ENCODE measurements at places on chromosomes 1 and 21. TPM values are rescaled to one million over a fixed set of nuclear protein-coding genes. Genes with fewer than 3 reads are reported as not detected.

GRCh38 chr1:43975249-43975961, 645 bp downstream of the ATP6V0B start:
- DNase-seq, result peak; percentile 83

DNA sequence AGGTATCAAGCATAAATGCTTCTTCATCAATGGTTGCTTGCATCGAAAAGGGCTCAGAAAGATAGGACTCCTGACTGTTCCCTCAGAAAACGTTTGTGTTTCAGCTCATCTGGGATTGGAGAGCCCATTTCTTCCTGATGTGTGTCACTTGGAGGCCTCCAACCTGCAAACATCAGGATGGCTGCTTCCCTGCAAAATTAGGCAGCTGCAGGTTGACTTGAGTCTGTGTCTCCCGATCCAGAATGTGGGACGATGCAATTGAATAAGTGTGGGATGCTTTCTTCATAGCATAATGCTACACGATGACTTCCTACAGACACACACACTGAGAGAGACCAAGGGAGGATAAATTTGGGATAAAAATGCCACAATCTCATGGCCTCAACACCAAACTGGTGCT, 42.2 kb downstream of the OLIG1 start:
- no peak for DNase-seq

DNA sequence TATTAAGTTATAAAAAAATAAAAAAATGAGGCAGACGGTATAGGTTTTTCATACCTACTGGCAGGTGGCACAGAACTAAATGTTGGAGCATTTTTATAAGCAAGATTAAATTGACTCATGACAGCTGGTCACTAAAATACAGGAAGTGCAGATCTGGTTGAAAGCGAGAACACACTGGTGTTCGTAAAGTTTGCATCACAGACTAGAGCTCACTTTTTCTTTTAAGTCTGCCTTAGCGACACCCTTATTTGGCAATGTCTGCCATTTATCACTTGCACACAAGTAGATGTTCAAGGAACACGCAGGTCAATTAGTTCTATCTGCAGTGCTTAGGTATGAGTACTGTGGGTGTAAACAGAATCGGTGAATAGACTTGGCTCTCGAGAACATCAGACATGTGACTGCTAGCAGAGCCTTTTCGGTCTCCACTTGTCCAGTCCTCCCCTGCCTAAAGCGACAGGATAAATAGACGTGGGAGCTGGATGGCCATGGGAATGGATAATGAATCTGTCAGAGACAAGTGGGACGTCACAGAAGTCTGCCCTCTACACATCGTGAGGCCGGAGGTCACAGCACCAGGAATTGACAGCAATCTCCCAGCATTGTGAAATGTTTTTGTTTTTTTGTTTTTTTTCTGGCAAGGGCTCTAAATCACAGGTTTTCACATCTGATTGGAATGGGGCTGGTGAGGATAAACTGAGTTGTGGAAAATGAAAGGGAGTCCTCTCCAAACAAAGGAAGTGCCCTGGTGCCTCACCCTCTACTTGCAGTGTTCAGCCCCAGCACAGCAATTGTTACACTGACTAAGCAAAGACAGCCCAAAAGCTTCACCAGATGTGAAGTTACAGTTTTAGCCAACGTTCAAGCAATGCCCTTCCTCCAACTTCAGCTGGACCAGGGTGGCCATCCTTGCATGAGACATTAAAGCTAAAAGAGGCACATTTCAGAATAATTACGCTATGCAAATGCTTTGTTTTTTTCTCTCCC, 248.9 kb downstream of the NTNG1 start:
- no peak for DNase-seq

GRCh38 chr1:227935826-227936225, 11.9 kb downstream of the WNT9A start:
- no peak for DNase-seq

DNA sequence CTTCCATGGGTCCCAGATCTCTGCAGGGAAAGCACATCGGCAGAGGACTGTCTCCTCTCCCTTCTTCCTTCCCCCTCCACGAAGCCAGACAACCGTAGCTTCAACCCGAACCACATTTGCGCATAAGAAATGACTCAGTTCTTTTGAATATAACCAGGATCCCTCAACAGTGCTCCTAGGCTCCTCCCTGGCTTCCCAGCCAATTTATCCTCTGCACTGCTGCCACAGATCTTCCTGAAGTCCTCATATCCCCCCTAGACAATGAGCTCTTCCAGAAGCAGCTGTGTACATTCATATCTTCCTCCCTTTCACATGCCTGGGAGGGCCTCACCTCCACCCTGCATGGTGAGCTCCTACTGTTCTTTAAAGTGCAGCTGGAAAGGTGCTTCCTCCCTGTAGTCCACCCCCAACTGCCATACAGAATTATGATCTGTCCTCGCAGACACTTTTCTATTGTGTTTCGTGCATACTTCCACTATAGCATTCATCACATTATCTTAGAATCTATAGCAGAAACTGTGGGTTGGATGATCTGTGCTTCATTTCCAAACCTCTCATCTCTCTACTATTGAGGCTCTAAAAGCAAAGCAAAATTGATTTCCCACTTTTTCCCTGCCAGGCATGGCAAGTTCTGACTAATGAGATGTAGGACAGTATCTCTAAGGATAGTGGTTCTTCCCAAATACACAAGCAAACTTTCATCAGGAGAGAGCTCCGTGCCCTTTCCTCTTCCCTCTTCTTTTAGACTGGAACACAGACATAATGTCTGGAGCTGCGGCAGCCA, 179.3 kb upstream of the HMGB4 start:
- DNase-seq, result no peak

PRELP gene
- 3.4 TPM for polyA plus RNA-seq

- no peak for DNase-seq
Observed at GRCh38 chr1:79188337-79188736, 181.8 kb upstream of the ADGRL4 start.

GRCh38 chr21:28138272-28138671, 854.4 kb downstream of the LTN1 start:
- DNase-seq, result no peak

RGS16 gene
- polyA plus RNA-seq, result 19.3 TPM

- DNase-seq, result no peak
Observed at GRCh38 chr1:172452536-172453152, 8.8 kb upstream of the PIGC start.

- no peak for DNase-seq
Observed at GRCh38 chr1:240987928-240988327, 369.1 kb downstream of the RGS7 start.

COP1 gene
- polyA plus RNA-seq, result 33.1 TPM

DNA sequence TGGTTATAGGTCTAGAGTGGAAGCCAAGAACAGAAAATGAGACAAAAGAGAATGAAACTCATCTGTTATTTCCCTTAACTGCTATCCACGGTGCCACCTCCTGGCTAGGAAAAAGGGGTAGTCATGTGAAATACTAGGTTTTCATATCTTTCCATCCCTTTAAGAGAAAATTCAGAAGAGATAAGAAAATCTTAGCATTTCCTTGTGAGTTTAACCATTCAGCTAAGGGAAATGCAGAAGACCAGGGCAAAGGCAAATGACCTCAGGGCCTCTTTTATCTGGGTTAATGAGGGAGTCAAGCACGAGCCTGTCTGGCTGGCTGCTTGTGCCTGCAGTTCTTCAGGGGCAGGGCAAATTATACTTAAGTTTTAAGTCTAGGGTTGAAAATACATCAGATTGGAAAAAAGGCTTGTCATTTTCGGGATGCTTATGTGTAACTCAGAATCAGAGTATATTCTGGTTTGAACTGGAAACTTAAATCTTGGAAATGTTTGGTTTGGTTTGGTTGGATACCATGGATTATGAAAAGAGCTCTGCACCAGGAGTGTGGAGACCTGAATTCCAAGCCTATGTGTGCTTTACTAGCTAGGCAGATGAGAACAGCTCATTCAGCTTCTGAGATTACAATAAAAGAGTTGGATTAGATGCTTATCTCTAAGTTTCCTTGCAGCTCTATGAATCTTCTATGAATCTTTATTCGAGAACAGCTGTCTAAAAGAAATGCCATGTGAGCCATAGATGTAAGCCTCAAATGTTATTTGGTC, 19.9 kb downstream of the NIBAN1 start:
- DNase-seq, result no peak

GRCh38 chr1:223543560-223543959, 121.9 kb downstream of the CAPN8 start:
- DNase-seq, result no peak

GJA4 gene
- polyA plus RNA-seq, result 4.0 TPM

DNA sequence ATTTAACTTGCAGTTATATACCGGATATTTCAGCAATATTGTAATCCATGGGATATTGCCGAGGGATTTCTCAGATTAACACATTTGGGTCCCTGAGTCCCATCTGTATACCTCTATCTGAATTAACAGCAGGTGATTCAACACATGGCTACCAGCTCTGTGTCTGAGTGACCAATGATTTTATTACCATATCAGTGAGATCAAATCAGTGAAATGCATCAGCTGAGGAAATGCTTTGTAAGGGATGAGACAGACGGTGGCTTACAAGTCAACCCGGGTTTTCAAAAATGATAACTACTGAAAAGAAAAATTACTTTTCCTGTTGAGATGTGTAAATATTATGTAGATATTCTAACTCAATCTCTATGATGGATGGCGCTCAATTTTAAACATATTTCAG, 504.1 kb upstream of the PKN2 start:
- DNase-seq, result no peak

- DNase-seq, result no peak
Observed at GRCh38 chr1:45979778-45980176, 152.7 kb downstream of the PIK3R3 start.

DNA sequence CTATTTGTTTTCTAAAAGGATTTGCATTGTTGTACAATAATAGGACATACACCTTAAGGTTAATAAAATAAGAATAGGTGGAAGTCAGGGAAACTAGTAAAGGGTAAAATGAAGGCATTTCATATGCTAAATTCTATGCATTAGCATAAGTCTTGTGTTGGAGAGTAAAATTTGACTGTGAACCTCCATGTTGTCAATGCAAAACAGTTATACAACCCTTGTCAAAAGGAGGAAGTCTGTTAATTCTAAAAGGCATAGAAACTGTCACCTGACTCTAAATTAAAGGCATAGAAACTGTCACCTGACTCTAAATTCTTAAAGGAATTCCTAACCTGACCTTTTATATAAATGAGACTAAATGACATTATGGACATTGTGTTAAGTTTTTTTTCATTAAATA, 291.8 kb downstream of the OLFM3 start:
- no peak for DNase-seq

- no peak for DNase-seq
Observed at GRCh38 chr1:64121766-64122385, 81.5 kb upstream of the UBE2U start.

- DNase-seq, result peak; percentile 29
Observed at GRCh38 chr1:62241371-62242131, 46.9 kb downstream of the L1TD1 start.

DNA sequence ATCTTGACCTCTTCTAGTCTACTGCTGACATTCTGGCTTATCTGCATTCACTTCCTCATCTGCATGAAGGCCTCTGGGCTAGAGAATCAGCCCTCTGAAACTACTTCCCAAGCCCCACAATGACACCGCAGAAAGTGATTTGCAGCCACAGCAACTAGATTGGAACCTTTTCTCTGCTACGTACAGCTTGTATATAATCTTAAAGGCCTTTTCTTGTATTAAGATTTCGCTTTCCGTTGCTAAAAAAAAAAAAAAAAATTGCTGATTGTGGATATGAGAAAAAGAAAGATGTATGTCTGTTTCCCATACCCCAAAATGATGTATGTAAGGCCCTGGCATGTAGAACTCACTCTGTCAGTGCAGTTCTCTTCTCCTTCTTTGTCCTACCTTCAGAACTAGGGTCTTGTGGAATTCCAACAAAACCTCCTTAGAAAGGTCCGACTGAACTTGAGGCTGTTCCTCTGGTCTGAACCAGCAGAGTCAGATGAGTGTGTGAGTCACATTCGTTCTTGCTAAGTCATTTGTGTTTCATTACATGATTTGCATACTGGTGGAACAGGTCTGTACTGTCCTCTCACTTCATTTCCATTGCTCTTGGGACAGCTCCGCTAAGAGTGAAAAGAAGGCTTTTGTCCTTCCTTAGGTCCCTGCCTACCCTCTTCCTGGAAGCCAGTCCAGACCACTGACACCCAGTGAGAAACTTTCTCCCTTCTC, 62.7 kb downstream of the PLPP3 start:
- DNase-seq, result peak; percentile 61

- DNase-seq, result no peak
Observed at GRCh38 chr1:209816923-209817322, 10.8 kb upstream of the UTP25 start.

DNA sequence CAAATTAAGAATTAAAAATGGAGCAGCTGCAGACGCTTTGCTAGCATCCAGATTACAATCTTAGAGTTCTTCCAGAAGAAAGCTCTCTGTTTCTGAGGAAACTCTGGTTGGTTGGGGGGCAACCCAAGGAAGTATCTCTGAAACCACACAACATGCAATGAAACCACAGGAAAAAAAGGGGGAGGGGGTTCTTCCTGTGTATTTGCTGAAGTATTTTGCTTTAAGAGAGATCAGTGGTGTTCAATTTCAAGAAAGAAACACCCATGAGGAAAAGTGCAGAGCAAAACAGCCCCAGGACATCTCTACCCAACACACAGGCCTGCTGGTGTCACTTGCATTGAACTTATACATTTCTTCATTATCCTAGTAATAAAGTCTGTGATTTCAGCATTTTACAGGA, 19.7 kb upstream of the TIAM1 start:
- no peak for DNase-seq

ITLN2 gene
- 0.19 TPM for polyA plus RNA-seq

LCE1A gene
- not detected for polyA plus RNA-seq

- no peak for DNase-seq
Observed at GRCh38 chr1:30919025-30919881, 10.7 kb upstream of the SDC3 start.

DNA sequence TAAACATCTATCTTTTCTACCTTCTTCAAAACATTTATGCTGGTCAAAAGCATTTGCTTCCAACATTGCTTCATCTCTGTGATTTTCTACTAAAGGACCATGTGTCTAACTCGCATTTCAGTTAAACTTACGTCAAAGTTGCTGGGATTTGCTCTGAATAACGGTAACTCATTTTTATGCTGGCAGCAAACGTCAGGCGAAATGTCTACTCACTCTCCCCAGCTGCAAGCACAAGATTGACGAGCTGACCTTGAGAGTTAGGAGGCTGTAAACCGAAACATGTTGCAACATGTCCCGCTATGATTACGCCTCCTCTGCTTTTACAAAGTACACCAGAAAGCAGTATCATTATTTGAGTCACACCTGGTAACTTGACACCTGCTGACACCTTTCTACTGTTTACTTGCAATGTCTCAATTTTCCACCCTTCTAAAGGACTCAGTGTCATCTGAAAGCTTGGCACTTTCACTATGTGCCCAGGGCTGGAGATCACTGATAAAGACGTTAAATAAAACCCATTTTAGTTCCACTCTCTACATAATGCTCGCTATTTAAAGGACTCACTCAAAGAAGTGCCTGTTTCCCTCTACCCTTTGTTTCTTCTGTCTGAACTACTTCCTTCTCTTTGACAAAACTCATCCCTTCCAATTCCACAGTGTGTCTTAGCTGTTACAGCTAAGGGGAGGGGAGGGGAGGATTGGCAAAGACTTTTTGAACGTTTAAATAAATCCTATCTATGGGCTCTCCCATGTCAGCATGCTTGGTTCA, 111.9 kb downstream of the PTPN14 start:
- DNase-seq, result no peak

SH3BGR gene
- polyA plus RNA-seq, result 7.3 TPM

RHOC gene
- 91.5 TPM for polyA plus RNA-seq

All from pancreas (tissue), 10 donors.